ENCODE measurements at places on chromosomes 1 and 21. TPM values are rescaled to one million over a fixed set of nuclear protein-coding genes. Genes with fewer than 3 reads are reported as not detected.

- no peaks in the 10 kb centered on the region for H3K27me3 ChIP-seq
- H3K36me3 ChIP-seq, result peaks cover 45% of the 10 kb centered on the region
- no peak for DNase-seq
- H3K27ac ChIP-seq, result no peak overlapping the region
- H3K4me1 ChIP-seq, result peaks cover 60% of the 10 kb centered on the region
Measured at GRCh38 chr1:30984165-30984889, 75.8 kb upstream of the SDC3 start.

Gene PCBP3
- 1.9 TPM for total RNA-seq

DNA sequence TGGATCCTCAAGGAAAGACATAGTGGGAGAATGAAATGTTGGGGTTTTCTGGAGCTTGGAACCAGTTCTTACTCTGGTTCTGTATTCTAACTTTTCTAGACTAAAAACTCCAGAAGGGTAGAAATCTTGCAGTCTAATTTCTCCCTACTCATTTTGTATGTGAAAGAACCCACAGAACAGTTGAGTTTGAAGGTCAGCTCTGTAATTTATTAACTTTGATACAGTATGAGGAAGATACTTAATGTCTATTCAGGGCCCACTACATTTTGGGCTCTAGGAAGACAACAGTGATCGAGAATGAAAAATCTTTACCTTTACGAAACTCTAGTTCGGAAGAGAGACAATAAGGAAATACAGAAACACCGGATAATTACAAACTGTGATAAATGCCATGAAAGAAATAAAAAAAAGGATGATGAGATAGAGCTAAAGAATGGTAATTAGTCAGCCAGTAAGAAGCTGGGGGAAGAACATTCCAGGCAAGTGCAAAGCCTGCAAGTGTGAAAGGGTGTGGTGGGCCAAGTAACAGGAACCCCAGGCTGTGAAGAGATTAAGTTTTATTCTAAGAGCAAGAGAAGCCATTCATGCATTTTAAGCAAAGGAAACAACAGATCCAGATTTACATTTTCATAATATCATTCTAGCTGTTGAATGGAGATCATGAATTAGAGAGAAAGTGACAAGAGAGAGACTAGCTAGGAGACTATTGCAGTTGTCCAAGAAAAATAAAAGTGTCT is 159.9 kb upstream of the HMCN1 start:
- peaks cover 12% of the 10 kb centered on the region for H3K4me1 ChIP-seq
- H3K27me3 ChIP-seq, result no peaks in the 10 kb centered on the region
- no peak overlapping the region for H3K27ac ChIP-seq
- H3K36me3 ChIP-seq, result peaks cover 6% of the 10 kb centered on the region

DNA sequence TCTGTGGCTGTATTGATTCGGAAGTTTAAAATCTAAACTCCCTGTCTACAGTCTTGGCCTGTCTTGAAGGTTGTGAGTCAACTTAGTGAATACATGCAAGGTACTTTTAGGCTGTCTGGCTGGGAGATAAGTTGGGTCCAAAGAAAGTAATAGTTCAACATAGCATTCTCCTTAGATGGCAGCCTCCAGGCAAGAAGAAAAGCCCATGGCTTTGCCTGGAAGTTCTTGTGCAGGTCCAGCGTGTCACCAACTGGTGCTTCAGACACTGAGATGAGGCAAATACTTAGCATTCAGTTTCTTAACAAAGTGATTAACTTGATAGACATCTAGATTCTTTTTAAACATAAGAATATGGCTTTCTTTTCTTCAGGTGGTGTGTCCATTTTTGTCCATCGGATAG is 328.2 kb downstream of the DISC1 start:
- no peaks in the 10 kb centered on the region for H3K36me3 ChIP-seq
- H3K4me1 ChIP-seq, result peaks cover 2% of the 10 kb centered on the region
- no peak overlapping the region for H3K27ac ChIP-seq
- no peak for DNase-seq
- no peaks in the 10 kb centered on the region for H3K27me3 ChIP-seq
- H3K4me3 ChIP-seq, result no peak overlapping the region

DNA sequence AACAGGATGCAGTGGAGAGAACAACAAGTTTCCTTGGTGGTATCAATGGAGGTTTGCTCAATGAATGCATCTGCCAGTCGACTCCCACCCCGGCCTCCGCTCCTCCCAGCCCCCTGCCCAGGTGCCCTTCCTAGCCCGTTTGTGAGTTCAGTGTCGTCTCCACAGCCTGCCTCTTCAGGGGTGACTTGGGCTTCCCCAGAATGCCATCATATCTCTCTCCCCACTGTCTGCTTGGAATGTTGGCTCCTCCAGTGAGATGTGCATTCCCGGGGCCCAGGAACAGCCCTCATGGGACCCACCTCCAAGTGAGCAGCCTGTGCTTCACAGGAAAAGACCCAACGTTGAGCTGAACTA is 30.5 kb downstream of the MATN1 start:
- H3K36me3 ChIP-seq, result no peaks in the 10 kb centered on the region
- no peak overlapping the region for H3K27ac ChIP-seq
- no peak for DNase-seq
- no peak overlapping the region for H3K4me3 ChIP-seq
- peaks cover 3% of the 10 kb centered on the region for H3K27me3 ChIP-seq

Gene OR2T29
- not detected for total RNA-seq

GRCh38 chr1:119431836-119432235 is 16.9 kb downstream of the HSD3B2 start:
- peaks cover 8% of the 10 kb centered on the region for H3K27me3 ChIP-seq
- no peaks in the 10 kb centered on the region for H3K4me1 ChIP-seq
- no peaks in the 10 kb centered on the region for H3K36me3 ChIP-seq

- DNase-seq, result no peak
- H3K4me1 ChIP-seq, result no peaks in the 10 kb centered on the region
- H3K27me3 ChIP-seq, result peaks cover 8% of the 10 kb centered on the region
- no peak overlapping the region for H3K4me3 ChIP-seq
Measured at GRCh38 chr1:192669174-192669573, 33.2 kb downstream of the RGS13 start.

Gene NPPA
- not detected for total RNA-seq

DNA sequence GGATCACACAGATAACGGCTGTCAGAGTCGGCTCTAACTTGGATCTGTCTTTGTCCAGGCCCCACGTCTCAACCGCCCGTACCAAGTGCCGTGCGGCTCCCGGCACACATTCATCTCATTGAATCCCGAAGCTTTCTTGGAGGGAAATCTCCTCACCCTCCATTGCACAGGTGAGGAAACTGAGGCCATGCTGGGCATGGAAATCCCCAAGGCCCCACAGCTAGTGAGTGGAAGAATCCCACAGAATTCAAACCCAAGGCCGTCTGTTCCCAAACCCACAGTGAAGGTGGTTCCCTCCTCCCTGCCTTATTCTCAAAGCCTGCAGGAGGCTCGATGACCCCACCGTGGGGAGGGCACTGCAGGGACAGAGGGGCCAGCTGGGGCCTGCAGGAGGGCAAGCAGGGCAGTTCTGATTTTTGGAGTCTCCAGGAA is 437.9 kb downstream of the MATN1 start:
- no peak overlapping the region for H3K4me3 ChIP-seq
- no peak overlapping the region for H3K27ac ChIP-seq
- peaks cover 2% of the 10 kb centered on the region for H3K27me3 ChIP-seq
- no peak for DNase-seq
- peaks cover 10% of the 10 kb centered on the region for H3K4me1 ChIP-seq

- no peak overlapping the region for H3K4me3 ChIP-seq
- H3K27me3 ChIP-seq, result no peaks in the 10 kb centered on the region
- H3K36me3 ChIP-seq, result peaks cover 16% of the 10 kb centered on the region
- no peak for DNase-seq
Measured at GRCh38 chr1:246261639-246262038, 245.4 kb downstream of the SMYD3 start.

Gene LIN28A
- not detected for total RNA-seq

GRCh38 chr1:231201979-231202633 is 38.9 kb upstream of the GNPAT start:
- peaks cover 5% of the 10 kb centered on the region for H3K27me3 ChIP-seq
- H3K4me1 ChIP-seq, result peaks cover 10% of the 10 kb centered on the region
- H3K27ac ChIP-seq, result no peak overlapping the region
- no peak for DNase-seq
- H3K4me3 ChIP-seq, result no peak overlapping the region

Gene KCNJ9
- total RNA-seq, result not detected

Gene CHIA
- not detected for total RNA-seq

Gene HES4
- total RNA-seq, result 5.7 TPM

Data from activated CD8-positive, alpha-beta T cell treated with anti-CD3 and anti-CD28 coated beads for 36 hours (primary cell).